ENCODE measurements at places on chromosomes 13 and 19.

DNA sequence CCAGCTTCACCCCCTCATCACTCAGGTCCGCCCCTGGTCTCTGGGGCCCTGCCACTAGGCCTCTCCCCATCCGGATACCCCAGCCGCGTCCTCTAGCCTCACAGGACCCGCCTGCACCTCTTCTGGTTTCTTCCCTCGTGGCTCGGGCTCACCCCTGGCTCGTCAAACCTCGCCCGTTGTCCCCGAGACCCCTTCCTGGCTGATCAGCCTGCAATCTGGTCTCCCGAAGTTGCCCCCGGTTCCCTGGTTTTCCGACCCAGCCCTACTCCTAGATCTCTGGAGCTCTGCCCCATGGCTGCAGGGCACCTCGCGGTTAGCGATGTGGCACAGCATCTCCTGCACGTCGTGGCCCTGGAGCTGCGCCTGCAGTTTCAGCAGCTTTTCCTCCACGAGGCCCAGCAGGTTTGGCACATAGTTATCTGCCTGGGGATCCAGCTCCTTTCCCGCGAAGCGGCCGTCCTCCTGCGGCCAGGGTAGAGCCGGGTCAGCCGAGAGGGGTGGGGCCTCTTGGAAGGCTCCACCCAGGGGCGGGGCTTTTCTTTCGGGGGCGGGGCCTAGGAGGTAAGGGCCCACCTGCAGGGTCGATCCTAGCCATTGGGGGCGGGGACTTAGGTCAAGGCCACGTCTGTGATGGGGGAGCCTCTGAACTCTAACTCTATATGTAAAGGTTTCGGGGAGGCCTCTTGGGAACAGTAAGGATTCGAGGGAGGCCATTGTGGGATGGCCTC, 2.4 kb upstream of the RGL3 start:
- no peak for DNase-seq

DNA sequence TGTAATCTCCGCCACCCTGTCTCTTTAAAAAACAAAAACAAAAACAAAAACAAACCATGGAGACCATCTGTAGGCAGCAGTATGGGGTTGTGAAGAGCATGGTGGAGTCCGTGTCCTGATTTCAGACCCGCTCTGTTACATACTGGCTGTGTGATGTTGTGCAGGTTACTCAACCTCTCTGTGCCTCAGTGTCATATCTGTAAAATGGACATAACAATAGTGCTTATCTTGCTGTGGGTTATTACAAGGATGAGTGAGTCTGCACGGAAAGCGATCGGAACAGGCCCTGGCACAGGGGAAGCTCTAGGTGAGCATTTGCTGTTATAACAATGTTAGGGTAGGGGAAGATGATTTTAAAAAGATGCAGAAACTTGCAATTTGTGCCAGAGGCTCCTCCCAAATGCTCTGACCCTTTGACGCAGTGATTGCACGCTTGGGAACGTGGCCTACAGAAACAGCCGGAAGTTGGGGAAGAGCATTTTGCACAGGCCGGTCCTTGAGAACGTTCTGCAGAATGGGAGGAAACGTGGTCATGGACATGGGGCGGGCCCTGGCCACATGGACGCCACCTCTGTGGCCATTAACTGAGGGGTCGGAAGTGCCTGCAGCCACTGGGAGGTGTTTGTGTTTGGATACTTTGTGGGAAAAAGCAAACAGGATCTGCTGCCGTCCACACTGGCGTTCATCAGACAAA, 15.7 kb upstream of the SELENOW start:
- no peak for DNase-seq

GRCh38 chr19:778910-779653, 18.2 kb upstream of the PTBP1 start:
- no peak for DNase-seq

DNA sequence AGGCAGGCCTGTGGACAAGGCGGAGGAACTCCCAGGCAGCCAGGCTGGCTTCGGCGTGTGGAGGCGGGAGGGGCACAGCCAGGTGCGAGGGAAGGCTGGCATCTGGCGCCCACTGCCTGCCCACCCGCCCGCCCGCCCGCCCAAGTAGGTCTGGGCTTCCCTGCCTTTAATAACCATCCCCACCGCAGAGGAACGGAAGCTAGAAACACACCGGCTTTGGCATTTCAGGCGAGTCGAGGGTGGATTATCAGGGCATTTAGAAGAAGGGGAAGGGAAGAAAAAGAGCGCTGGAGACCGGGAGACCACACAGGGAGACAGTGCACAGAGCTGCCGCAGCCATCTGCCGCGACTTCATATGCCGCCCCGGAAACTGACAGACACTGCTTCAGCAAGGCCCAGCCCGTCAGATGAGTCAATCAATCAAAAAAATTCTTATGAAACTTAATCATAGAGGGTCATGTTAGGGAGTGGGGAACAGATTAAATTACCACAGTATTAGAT, 199.7 kb downstream of the TSHZ3 start:
- no peak for DNase-seq

GRCh38 chr19:41401483-41401882, 3.9 kb downstream of the BCKDHA start:
- no peak for DNase-seq

DNA sequence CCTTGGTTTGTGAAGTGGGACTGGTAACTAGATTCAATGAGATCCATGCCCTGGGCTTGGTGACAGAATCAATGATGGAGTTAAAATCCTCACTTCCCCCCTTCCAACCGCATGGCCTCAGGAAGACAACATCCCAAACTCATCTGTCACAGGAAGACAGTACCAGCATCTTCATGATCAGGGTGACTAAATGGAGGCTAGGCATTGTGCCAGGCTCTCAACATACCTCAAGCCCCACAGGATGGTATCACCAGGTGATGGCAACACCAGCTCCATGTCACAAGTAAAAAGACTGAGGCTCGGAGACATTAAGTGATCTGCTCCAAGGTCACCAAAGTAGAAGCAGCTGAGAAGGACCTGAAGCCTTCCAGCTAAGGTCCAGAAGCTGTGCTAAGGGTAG, 14.2 kb downstream of the MED26 start:
- DNase-seq, result no peak

- DNase-seq, result no peak
These were observed 214.6 kb upstream of the SERP2 start for GRCh38 chr13:44158881-44159632.

GRCh38 chr19:6066661-6067646, 43.3 kb downstream of the RFX2 start:
- DNase-seq, result no peak

- DNase-seq, result no peak
These were observed 51.3 kb downstream of the ZNF536 start for GRCh38 chr19:30423481-30423880.

DNA sequence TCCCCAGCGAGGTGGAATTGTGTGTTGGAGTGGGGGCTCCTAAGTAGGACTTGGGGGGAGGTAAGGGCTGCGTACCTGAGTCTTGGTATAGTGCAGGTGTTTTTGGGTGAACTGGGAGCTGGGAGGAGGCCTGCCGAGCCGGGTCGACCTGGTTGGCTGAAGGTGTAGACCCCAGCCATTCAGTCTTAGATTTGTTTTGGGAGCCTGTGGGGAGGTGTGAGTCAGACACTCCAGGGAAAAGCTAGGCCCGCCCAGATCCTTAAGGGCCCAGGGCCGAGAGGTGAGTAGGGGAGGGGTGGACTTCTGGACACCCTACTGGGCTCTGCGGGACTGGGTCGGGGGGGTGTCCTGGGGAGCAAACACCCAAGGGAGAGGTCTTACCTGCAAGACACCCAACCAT, 935 bp downstream of the CRB3 start:
- DNase-seq, result no peak

GRCh38 chr19:18894254-18895037, 1.5 kb downstream of the CERS1 start:
- no peak for DNase-seq

DNA sequence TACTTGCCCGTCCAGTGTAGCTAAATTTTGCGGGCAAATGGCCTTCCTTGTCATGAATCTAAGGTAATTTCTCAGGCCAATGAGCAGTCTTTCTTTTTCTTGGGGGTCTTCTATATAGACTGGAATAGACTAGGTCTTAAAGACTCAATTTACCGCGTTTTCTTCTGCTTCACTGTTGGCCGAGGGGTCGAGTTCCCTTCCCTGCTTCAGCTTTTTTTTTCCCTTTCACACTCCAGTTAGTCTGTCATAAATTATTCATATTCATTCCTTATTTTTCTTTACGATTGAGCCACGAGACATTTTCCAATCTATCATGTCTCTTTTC, 276 bp downstream of the ALG11 start:
- DNase-seq, result no peak

DNA sequence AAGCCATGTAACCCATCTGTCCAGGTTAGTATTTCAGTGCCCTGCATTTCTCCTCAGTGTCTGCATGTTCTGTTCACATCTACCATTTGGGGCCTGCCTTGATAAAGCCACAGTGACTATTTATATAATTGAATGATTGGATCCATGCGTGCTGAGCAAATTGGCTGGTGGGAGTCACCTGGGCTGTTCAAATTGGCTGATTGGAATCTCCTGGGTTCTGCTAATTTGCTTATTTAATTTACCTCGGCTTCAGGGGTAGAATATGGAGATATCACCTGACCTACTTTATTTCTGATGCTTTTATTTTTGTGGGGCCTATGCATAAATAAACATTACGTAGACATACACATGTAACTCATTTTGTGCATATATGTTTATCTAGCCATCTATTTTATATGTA, 167.7 kb downstream of the ZNF486 start:
- no peak for DNase-seq

- no peak for DNase-seq
These were observed 21.6 kb downstream of the SGCG start for GRCh38 chr13:23202383-23202782.

DNA sequence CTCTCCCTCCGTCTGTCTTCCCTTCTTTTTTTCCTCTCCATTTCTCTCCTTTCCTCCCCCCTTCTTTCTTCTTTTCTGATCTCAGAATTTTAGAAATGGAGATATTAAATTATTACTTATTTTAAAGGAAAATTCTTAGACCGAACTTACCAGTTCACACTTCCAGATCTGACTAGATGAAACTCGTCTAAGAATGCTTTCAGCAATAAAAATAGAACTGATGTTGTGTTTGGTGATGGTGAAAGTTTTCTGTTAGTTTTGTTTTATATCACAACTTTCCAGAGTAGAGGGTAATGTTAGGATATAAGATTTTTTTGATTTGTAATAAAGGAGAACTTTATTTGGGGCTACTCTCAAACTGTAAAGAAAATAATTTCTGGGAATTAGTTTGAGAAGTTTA, 29.9 kb downstream of the UCHL3 start:
- no peak for DNase-seq

- no peak for DNase-seq
These were observed 25.8 kb upstream of the NANOS3 start for GRCh38 chr19:13850910-13851733.

GRCh38 chr13:68350554-68350953, 1120.4 kb upstream of the PCDH9 start:
- DNase-seq, result no peak

GRCh38 chr13:43792076-43792881, 5.5 kb upstream of the ENOX1 start:
- no peak for DNase-seq

- DNase-seq, result no peak
These were observed 27.0 kb upstream of the MIER2 start for GRCh38 chr19:371501-372168.

DNA sequence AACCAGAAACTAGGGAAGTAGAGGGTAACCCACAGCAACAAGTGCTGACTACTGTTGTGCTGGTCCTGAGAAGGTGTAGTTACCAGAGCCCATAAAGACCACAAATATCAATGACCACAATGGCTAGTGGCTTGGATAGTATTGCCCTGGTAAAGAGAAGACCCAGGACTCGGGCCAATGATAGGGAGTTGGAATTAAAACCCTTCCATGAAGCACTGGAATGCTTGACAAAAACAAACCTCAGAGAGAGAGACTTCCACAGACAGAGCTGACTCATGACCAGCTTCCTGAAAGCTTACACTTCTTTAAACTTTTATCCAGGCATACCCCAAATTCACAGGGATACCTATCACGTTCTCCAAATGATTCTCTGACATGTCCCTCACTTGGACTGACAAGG, 60.5 kb downstream of the WDR87 start:
- no peak for DNase-seq

DNA sequence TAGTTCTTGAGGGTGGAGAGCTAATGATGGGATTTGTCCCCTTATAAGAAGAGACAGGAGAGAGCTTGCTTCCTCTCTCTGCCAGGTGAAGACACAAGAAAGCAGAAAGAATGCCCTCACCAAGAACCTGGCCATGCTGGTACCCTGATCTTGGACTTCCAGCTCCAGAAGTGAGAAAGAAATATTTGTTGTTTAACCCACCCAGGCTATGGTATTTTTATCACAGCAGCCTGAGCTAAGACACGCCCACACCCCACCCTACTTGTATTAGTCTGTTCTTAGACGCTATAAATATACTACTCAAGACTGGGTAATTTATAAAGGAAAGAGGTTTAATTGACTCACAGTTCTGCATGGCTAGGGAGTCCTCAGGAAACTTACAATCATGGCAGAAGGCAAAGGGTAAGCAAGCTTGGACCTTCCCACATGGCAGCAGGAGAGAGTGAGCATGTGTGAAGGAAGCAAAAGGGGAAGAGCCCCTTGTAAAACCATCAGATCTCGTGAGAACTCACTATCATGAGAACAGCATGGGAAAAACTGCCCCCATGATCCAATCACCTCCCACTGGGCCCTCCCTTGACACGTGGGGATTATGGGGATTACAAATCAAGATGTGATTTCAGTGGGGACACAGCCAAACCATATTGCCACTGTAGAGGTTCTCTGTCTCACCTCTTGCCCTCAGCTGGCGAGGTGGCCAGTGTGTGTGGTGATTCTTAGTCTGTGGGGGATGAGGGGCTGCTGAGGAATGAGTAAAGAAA, 57.4 kb upstream of the RCBTB2 start:
- DNase-seq, result no peak

GRCh38 chr13:37383046-37383445, 215.5 kb downstream of the POSTN start:
- no peak for DNase-seq

GRCh38 chr19:18785179-18786124, 5.7 kb downstream of the COMP start:
- no peak for DNase-seq

DNA sequence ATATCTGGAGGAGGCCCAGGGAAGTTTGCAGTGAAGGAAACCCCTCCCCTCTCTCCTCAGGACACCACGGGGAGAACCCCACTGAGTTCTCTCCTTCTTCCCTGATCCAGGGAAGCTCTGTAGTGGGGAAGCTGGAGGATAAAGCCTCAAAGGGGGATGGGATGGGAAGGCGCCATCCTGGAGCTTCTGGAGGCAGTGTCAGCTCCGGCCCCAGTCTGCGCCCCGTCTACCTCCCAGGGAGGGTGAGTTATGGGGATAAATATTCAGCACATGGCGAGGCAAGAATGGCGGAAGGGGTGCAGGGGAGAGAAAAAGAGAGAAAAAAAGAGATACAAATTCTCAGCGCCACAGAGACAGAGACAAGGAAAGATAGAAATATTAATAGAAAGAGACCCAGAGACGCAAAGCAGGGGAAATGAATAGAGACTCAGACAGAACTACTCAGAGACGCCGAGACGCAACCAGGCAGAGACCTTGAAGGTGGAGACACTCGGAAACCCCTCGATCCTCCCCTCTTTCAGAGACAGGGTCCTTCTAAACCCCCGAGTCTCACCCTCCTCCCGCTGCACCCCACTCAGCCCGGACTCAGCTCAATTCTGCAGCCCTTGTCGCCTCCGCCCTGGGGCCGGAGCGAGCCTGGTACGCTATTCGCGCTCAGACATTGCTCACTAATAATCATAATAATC, 23.6 kb downstream of the OLFM2 start:
- DNase-seq, result no peak

Measured in cortex of kidney (tissue), 1 donor.